ENCODE measurements at places on chromosomes 6 and 20.

DNA sequence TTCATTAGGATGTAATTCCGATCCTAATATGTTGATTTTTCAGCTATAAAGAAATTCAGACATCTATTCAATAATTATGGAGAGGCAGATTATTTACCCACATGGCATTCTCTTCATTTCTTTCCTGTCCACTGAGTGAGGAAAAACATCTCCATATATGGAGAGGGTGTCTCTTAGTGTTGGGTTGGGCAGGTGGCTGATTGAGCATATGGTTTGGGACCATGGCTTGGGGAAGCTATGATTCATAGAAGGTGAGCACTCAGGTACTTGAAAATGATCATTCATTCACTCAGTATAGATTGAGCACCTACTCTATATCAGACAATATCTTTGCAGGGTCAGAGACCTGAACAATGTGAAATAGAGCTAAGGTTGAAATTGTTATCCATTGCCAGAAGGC lies 41.3 kb upstream of the IL20RA start:
- DNase-seq, result no peak

GRCh38 chr6:41712651-41713103 lies 22.7 kb downstream of the TFEB start:
- DNase-seq, result no peak

GRCh38 chr6:157763904-157764177 lies 59.2 kb upstream of the SNX9 start:
- no peak for DNase-seq

- DNase-seq, result no peak
Observed at GRCh38 chr6:5151360-5151954, 66.3 kb downstream of the PPP1R3G start.

GRCh38 chr20:7981374-7981773 lies 38.2 kb downstream of the TMX4 start:
- no peak for DNase-seq

DNA sequence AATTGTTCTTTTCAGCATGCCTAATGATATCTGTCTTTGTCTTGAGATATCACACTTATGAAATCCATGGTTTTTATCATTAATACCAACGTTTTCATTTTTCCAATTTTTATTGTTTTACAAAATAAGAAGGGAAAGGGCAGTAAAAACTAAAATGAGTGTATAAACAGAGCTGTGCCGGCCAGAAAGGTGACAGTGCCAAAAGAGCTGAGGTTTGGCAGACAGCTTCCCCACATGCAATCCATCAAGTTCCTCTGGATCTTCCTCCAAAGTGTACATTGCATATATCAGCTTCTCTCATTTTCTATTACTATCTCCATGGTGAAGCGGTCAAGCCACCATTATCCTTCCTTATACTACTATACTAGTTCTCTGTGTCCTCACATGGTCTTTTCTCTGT lies 10.1 kb upstream of the TMEM244 start:
- DNase-seq, result no peak

DNA sequence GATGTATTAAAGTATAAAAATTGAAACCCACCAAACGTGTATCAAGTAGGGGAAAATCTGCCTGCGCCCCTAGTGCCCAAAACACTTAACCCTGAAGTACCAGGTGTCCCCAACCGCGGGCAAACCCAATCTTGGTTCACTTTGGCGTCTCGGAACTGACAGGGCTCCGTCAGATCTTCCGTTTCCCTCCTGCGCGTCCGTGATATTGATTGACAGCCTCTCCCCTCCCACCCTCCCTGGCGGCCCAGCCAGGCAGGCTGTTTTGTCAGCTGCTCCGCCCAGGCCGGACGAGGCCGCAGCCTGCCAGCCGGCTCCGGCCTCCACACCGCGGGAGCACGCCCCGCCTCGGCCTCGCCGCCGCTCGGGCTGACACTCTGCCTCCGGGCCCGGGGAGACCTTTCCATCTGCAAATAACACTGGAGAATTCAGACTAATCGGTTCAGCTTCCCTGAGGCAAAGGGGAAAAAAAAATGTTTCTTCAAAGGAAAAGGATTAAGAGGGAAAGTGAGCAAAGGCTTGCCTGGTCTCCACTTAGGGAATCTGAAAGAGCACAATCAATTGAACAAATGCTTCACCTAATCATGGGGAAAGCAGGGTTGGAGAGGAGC lies 234.9 kb upstream of the MCHR2 start:
- peak; percentile 84 for DNase-seq

GRCh38 chr6:81262656-81263055 lies 489.8 kb downstream of the TENT5A start:
- DNase-seq, result no peak

- no peak for DNase-seq
Observed at GRCh38 chr6:20631549-20631924, 97.3 kb downstream of the CDKAL1 start.

- DNase-seq, result no peak
Observed at GRCh38 chr6:113352831-113353230, 504.3 kb upstream of the MARCKS start.

DNA sequence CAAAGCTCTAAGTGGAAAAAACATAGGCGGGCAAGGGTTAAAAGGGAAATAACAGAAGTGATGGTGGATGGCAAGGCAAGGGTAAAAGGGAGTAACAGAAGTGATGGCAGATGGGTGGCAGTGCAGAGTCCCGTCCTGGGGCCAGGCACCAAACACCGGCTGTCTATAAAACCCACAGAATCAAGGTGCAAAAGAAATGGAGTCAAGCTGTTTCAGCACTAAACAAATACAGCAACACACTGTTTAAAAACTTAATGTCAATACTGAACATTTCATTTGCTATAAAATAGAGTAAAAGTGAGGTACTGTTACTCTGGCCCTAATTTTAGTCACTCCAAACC lies 87.6 kb downstream of the MAN1A1 start:
- DNase-seq, result no peak

DNA sequence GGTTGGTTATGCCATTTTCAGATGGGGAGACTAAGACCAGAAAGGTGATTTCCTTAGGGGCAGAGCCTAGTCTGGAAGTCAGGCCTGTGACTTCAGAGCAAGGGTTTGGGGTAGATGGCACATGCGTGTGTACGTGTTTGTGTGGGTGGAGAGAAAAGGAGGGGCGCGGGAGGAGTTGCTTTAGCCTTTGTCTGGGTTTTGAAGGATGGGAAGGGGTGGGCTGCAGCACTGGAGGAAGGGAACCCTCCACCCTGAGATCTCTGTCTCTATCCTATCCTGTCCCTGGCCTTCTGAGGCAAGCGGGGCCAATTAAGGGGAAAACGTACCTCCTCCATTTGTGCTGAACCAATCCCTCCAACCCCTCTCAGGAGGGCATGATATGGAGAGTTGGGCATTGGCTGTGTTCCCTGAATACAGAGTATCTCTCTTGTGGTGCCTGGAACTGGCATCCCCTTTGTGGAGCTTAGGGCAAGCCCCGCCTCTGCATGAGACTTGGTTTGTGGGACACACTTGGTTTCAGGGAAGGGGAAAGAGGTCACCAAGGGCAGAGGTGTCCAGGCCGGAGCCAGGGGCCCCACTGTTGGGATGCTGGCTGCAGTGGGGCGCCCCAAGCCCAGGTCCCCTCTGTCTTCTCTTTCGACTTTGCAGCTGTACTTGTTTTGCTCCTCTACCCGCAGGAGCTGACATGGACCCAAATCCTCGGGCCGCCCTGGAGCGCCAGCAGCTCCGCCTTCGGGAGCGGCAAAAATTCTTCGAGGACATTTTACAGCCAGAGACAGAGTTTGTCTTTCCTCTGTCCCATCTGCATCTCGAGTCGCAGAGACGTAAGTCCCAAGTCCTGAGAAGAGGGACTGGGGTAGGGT lies at the start of gene DBNDD2:
Gene DBNDD2 (plus strand): TSS at position 507 of the 863 bp plus-strand sequence. CDS start 179 bp downstream, at position 686.
- DNase-seq, result no peak

GRCh38 chr20:35104685-35105295 lies 12.2 kb upstream of the TRPC4AP start:
- no peak for DNase-seq

GRCh38 chr6:63941747-63942470 lies 306.3 kb downstream of the PHF3 start:
- no peak for DNase-seq

DNA sequence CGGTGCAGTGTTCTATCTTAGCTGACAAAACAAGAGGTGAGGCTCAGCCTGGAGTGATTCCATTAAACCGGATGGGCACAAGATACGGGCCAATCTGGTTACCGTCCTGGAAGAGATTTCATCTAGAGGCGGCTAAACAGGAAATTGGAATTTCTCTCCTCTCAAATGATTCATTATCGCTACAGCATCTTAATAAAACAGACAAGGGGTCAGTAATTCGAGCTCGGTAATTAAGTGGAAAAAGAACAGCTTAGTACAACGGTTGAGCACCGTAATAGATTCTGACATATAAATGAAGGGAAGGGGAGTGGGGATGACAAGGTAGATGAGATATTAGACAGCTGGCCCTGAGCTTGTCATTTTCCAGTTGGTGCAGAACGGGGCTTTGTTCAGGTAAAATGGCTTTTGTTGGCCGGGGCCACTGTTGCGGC lies 137.2 kb downstream of the EDN3 start:
- no peak for DNase-seq
